H1 (cell line): ENCODE measurements at places on chromosomes 5 and 9.
A peak's percentile ranks its signal among the peaks of the same experiment; 100 is the strongest.

DNA sequence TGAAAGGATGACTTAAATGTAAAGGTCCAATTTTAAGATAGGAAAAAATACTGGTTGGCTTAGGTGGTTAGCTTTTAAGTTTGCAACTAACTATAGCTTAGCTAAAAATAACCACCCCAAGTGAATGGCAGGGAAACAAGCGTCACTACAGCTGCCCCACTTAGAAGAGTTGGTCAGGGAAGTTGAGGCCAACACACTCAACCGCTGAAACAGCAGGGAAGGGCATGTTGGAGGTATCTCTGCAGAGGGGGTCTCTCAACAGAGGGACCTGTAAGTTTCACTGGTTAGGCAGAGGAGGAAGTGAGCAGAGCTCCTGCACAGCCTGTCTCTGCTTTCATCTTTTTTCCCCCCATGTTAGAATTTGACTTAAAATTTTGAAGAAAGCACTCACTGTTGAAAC, 75.3 kb downstream of the LHFPL2 start:
- H3K27me3 ChIP-seq = no peaks in the 10 kb centered on the region
- no peak overlapping the region for H3K27ac ChIP-seq
- no peak for DNase-seq

- no peaks in the 10 kb centered on the region for H3K4me1 ChIP-seq
- no peak overlapping the region for H3K4me3 ChIP-seq
- H3K27me3 ChIP-seq = no peaks in the 10 kb centered on the region
- no peak overlapping the region for H3K27ac ChIP-seq
- H3K36me3 ChIP-seq = no peaks in the 10 kb centered on the region
Measured at GRCh38 chr9:120677965-120678364, 36.3 kb downstream of the MEGF9 start.

DNA sequence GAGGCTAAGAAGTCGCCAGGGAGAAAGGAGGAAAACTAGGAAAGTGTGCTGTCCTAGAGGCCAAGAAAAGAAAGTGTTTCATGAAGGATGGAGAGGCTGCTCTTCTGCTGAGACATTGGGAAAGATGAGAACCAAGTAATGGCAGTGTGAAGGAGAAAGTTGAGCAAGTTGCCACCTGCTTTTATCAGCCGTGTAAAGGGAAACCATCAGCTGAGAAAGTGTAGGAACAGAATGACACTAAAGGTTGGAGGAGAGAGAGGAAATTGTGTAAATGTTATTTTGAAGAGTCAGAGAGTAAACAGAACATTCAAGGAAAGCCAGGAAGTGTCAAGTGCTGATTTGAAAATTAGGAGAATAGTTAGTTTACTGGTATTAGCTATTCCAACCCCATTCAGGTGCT, 125.0 kb downstream of the CEMIP2 start:
- no peaks in the 10 kb centered on the region for H3K4me1 ChIP-seq
- no peaks in the 10 kb centered on the region for H3K27me3 ChIP-seq
- no peaks in the 10 kb centered on the region for H3K36me3 ChIP-seq
- H3K4me3 ChIP-seq = no peak overlapping the region
- H3K27ac ChIP-seq = no peak overlapping the region

- no peak overlapping the region for H3K4me3 ChIP-seq
- no peak overlapping the region for H3K27ac ChIP-seq
- no peaks in the 10 kb centered on the region for H3K36me3 ChIP-seq
- no peak for DNase-seq
Measured at GRCh38 chr5:56493308-56493707, 260.2 kb upstream of the ANKRD55 start.

GRCh38 chr9:124040935-124041816, 29.6 kb downstream of the LHX2 start:
- no peaks in the 10 kb centered on the region for H3K36me3 ChIP-seq
- peak overlapping the region; percentile 16; the same call in 1 of the 2 replicates for H3K4me3 ChIP-seq
- peaks cover 60% of the 10 kb centered on the region for H3K27me3 ChIP-seq

DNA sequence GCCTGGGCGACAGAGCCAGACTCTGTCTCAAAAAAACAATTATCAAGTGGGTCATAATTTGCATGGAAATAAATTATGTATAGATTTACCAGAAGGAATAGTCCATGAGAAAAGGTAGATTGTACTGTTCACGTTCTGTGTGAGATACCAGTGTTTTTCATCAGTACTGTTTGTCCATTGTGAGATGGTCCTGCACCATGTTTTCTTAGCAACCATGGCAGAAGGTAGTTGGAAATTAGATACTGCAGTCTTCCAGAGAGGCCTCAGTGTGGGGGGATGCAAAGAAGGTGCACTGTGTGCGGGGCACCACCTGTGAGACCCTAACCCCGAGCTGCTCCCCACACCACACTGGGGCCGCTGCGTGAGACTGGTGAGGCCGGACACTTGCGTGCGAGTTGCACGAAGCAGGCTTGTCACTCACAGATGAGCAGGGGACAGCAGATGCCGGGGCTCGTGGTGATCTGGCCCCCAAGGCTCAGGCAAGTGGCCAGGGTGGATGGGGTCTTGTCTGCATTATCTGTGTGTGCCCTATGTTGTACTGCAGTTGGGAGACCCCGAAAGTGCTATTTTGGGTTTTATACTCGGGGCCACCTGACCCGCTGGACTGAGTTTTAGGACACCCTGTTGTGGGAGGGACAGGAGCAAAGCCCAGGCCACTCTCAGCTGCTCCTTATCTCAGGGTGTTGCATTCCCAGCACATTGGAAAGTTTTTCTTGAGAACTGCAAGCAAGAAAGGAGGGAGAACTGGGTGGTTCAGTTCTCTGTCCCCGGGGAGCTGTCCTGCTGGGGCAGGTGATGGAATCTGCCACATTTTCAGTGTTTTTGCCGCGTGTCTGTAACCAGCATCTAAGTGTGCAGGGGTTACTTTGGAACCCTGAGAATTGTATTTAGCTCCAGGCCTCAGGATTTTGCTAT, 61.9 kb downstream of the EHMT1 start:
- no peaks in the 10 kb centered on the region for H3K36me3 ChIP-seq
- no peak for DNase-seq
- H3K4me1 ChIP-seq = peaks cover 28% of the 10 kb centered on the region
- peak overlapping the region; percentile 51 for H3K27ac ChIP-seq

DNA sequence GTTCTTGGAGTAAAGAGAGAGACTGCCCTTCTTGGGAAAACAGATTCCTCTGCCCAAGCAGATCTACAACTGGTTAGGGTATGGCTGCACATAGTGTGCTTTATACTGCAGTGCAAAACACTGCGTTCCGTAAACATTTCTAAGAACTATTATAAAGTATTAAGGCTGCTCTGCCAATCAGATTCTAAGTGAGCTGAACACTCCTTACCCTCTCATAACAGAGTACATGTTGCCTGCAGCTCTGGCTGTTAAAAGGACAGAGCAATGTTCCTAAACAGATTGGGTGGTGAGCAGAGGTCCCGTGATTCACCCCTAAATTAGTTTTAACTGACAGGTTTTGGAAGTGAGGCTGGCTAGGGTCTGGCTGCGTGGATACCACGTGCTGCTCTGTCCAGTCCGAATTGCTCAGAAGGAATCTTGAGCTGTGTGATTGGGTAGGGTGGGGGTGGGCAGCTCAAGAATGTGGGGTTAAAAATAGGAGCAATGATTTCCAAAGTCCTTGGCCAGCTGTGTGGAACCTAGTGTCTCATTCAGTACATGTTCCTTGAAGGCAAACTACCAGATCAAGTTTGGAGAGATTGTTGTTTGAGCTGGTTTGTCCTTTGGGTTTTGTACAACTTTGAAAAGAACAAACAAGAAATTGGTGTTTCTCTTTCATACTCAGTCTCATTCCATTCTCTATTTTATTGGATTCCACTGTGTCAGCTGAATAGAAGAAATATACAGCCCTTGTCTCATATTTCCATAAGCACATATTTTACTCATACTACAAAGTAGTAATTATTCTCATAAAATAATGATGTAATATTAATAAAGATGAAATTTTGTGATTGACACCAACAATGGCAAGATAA, 497.6 kb upstream of the CD180 start:
- H3K27me3 ChIP-seq = no peaks in the 10 kb centered on the region
- no peak overlapping the region for H3K27ac ChIP-seq
- no peak for DNase-seq
- H3K4me1 ChIP-seq = no peaks in the 10 kb centered on the region
